Fibroblast of upper back skin (primary cell): ENCODE measurements at places on chromosomes 13 and 19.

DNA sequence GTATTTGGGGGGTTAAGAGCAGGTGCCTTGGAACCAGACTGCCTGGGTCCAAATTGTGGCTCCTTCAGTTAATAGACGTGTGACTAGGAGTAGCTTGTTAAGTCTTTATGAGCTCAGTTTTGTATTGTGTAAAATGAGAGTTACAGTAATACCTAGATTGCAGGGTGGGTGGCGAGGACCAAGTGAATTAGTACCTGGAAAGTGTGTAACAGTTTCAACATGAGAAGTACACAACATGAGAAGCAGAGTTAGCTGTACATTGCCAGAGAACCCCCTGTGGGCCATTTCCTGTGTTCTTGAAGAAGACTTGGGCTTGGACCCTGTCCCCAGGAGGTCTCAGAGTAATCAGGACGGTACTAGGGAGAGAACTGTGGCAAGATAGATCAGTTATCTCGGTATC is 36.8 kb downstream of the PPP2R1A start:
- no peak for DNase-seq

DNA sequence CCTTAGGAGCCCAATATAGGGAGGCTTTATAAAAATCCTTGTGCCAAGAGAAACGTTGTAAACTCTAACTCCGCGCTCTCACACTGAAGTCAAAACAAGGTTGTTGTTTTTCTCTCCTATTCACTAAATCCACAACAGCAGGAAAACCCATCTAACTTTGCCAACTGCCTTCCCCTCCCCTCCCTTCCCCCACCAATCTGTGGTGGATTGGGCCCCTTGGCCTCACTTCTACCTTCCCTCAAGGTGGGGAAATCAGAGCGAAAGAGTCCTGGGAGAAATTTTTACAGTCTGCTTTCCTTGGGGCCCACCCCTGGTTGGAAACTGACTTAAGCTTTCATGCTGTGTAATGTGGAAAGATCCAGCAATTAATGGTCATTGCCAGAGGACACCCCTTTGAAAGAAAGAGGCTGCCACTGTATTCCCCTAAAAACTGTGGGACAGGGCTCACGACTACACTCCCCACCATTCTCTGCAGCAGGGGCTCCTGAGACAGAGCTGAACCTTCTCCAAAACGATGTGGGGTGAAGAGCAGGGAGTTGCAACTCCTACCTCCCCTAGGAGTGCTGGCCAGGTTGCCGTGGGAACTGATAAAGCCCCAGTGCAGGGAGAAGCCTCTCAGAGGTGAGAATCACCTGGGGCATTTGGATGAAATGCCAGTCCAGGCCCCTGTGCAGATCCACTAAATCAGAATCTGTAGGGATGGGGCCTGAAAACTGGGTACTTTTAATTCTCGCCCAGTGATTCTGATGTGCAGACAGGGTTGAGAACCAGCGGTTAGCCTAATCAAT is 1.1 kb downstream of the DHRS12 start:
- no peak for DNase-seq

- DNase-seq = peak; percentile 92
Observed at GRCh38 chr19:18417250-18418028, 1.8 kb upstream of the SSBP4 start.

GRCh38 chr13:45812695-45813372 is 38.7 kb downstream of the SIAH3 start:
- no peak for DNase-seq

DNA sequence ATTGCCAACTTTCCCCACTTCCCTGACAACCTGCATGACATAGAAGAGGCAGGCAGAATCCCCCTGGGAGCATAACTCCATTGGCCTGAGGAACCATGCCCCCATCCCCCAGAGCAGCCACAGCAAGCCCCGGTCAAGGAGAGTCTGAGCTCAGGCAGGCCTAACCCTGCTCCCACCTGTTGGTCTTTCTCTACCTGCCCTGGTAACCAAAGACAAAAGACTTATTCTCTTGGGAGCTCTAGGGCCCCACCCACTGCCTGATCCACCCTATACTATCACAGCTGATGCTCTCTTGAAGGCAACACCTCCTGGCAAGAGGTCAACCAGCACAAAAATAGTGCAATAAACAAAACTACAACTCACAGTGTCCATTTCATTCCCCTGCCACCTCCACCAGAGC is 59.3 kb downstream of the TNFSF13B start:
- no peak for DNase-seq

GRCh38 chr13:50679321-50679720 is 164.2 kb downstream of the DLEU7 start:
- DNase-seq = peak; percentile 90

- DNase-seq = no peak
Observed at GRCh38 chr13:66348745-66349690, 881.1 kb downstream of the PCDH9 start.

GRCh38 chr13:104099750-104100149 is 1033.5 kb upstream of the SLC10A2 start:
- DNase-seq = no peak

- DNase-seq = no peak
Observed at GRCh38 chr19:15397236-15397635, 17.6 kb upstream of the AKAP8 start.

GRCh38 chr19:13028027-13028426 is 32.8 kb downstream of the NFIX start:
- no peak for DNase-seq

- DNase-seq = no peak
Observed at GRCh38 chr13:50762969-50763567, 80.4 kb downstream of the DLEU7 start.

DNA sequence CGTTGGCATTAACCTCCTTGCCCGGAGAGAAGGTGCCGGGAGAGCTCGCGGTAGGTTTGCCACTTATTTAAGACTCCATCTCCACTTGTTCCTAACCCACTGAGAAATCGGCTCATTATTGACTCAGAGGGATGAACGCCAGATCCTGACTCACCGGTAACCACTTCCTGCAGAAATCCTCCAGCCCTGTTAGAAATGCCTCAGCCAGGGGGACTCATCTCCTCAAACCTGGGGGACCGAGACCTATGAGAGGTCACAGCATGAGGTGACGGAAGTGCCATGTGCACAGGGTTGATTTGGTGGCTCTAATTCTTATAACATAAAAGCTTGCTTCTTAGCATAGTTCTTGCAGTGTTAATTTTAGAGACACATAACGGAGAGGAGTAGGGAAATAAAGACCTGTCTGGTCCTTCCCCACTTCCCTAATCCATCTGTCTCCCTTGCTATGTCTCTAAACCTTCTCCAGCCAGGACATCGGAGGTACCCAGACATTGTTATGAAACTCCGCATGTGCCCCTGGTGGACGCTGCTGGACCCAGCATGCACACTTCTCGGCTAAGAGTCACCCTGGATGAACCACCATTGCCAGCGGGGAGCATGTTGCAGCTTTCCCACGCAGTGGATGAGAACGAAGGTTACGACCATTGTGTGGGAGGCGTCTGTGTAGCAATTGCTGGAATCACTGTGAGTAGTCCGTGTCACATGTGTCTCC is 158.9 kb downstream of the EFNB2 start:
- peak; percentile 93 for DNase-seq

DNA sequence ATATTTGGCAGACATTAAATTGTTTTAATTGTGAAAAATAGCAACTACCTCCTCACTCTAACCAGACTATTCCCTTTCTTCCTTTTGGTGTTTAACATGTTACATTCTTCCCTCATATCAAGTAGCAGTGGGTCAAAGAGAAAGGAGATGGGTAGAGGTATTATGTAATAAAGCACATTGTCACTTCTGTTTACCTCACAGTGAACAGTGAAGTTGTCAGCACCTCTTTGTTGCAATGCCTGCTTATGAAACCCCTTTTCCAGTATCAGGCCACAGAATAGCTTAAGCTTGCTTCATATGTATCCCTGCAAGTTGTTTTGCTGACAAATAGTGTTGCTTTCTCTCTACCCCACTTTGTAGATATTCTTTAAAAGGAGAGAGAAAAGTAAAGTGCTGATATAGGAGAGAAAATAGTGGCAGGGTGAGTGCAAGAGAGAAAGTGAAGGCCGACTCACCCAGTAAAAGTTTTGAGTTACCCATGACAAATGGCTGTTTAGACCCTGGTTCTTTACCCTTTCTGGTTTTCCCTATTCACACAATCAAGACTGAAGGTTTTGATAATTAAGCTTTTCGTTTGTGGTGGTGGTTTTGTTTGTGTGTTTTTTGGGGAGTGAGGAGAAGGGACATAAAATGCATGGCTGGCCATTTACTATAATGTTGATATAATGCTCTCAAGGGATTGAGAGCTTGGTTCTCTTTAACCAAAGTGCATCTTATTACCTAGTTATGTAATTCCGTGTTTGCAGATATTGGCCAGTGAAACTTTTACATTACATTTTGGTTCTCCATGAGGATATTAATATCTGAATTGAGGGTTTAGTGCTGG is 3.7 kb downstream of the ITM2B start:
- DNase-seq = no peak

GRCh38 chr13:50366488-50367174 is 351.4 kb downstream of the KCNRG start:
- DNase-seq = no peak

- no peak for DNase-seq
Observed at GRCh38 chr19:13026462-13027370, 31.4 kb downstream of the NFIX start.

GRCh38 chr13:41013835-41014234 is 5.3 kb downstream of the ELF1 start:
- no peak for DNase-seq

GRCh38 chr19:10782795-10783194 is 53.2 kb downstream of the TMED1 start:
- no peak for DNase-seq

- peak; percentile 52 for DNase-seq
Observed at GRCh38 chr19:35869327-35870123, 1.2 kb downstream of the APLP1 start.

- no peak for DNase-seq
Observed at GRCh38 chr13:77789376-77789775, 91.9 kb downstream of the SLAIN1 start.

DNA sequence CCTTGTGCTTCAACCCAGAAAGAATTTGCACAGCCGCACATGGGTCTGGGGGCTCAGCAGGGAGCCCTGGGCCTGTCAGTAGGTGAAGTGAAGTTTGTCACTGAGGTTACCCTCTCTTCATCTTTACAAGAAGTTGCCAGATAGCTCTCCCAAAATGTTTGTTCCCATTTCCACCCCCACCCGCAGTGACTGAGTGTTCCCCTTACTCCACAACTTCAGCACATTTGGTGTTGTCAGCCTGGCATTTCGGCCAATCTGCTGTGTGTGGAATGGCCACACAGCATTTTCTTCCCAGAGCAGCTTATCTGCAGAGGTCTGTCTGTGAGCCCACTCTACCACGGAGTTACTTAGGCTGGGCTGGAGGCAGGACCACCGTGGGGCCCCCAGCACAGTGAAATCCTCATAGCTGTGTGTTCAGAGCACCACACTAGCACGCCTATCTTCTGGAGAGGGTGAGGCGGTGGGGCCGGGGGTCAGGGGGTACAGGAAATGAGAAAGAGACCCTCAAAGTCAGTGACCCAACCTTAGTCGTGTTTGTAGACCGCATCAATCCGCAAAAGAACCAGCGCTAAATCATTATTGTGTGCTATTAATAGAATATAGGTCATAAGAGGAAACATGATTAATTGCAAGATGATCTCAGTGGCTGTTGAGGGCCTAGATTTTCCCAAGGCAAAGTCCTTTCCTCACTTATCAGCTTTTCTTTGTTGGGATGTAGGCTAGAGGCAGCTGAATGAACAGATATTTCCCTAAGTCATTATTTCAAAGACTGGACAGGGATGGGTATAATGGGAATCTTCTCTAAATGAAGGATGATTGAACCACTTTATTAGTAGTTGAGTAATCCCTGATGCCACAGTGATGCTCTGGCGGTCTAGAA is 116.0 kb downstream of the SIPA1L3 start:
- DNase-seq = peak; percentile 54

DNA sequence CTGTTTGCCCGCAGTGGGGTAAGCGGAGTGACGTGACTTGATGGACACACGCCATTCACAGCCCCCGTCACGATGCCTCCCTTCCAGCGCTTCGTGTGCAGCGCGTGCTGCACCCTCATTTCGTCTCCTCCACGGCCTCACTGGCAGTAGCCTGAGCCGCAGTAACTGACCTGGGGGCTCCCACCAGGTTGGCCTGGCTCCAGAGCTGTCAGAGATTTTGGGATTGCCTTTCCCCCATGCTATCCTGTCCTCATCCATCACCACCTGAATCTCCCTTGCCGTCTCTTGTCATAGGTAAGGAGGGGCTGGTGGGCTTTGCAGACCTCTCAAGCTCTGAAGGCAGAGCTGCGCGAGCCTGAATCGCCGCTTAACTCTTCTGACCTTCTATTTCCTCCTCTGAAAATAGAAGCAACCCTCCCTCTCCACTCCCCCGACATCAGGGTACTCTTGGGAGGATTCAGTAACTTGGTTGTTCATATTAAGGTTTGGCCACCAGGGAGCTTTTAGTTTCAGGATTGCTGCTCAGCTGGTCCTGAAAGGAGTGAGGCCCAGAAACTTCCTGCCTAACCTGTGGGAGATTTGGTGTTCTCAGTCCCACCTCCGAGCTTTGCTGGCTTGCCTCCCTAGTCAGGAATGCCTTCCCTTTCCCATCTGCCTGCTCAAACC is 27.9 kb downstream of the SIGLEC5 start:
- no peak for DNase-seq

DNA sequence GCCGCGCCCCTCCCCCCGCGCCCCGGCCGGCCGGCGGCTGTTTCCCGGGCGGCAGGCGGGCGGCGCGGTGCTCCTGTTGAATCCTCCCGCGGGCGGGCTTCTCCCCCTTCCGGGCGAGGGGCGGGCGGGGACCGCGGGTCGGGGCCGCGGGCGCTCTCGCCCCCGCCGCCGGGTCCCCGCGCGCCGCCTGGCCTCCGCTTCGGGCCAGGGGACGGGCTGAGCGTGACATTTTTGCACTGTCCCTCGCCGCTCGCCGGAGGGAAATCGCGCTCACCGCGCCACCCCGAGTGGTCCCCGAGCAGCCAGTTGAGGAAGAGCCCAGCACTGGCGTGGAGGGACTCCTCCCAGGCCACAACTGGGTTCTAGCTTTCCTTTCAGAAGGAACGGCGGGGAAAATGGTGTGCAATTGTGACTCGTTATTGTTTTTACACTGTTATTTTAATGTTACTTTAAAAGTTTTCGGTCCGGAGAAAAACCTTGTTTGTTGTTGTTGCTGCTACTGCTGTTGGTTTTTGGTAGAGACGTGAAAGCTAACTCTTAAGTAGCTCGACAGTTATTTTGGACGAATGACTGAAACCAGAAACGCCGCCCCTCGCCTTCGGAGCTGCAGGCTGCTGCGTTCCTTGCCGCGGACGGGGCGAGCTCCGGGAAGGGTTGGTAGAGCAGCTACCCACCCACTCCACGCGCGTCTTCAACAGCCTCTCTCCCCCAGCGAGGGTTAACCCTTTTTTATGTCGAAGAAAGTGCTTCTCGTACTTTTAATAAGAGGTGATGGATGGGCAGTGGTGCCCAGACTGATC is 959 bp downstream of the PDS5B start:
- peak; percentile 53 for DNase-seq

GRCh38 chr13:80577285-80577684 is 236.4 kb upstream of the SPRY2 start:
- DNase-seq = no peak

DNA sequence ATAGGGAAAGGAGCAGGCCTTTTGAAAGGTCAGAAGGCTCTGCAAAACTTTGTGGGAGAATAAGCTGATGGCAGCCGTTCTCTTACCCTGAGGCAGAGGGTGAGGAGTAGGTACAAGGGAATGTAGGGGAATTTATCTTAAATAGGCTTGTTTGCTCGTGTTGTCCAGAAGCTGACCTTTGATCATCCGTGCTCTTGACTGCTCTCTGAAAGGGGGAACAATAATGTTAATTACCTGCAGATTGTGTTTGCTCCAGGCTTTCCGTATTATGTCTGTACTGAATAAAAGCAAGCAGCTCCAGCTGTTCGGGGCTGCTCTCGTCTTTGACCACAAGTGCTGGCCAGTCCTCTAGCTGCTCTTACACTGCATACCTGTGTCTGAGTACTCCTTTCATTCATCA is 116.3 kb downstream of the ZNF429 start:
- DNase-seq = no peak

GRCh38 chr13:77776704-77777103 is 79.2 kb downstream of the SLAIN1 start:
- no peak for DNase-seq
